ENCODE measurements at places on chromosomes 11 and 22.

DNA sequence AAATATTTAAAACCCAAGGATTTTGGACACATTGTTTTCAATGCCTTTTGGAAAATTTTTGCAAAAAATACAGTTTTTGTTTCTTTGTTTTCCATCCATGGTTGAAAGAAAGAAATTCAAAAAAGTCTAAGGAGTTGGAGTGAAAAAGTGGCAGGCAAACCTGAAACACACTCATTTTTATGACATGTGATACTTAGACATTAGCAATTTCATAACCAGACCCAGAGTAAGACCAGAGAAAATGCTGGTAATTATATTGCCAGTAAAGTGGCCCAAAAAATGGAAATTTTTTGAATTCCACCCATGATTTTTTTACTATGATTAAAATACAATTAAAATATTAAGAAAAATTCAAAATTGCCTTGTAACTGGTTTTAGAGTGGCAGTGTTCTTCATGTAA lies 128.2 kb downstream of the SLC17A6 start:
- DNase-seq, result no peak

GRCh38 chr11:73273222-73273895 lies 1.2 kb downstream of the P2RY6 start:
- DNase-seq, result no peak

GRCh38 chr11:64675450-64676260 lies 47.3 kb downstream of the NRXN2 start:
- no peak for DNase-seq

GRCh38 chr22:35921777-35922176 lies 106.8 kb downstream of the RBFOX2 start:
- peak; percentile 55 for DNase-seq

DNA sequence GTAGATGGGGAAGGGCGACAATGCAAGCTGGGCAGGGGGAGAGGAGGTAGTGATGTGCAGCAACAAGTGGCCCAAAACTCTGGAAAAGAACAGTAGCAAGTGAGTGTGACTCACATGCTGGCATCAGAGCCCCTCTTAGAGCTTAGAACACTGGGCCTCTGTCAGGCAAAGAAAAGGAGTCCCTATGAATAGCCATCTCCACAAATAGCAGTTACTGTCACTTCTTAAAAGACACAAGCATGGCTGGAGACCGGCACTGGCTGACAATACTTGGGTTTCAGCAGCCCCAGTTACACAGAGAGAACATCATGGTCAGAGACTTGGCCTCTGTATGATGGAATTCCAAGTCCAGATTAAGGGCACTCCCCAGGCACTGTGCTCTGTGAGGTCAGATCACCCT lies 58.2 kb downstream of the PRCP start:
- DNase-seq, result no peak

- DNase-seq, result no peak
These were observed 44.3 kb downstream of the PTPRJ start for GRCh38 chr11:48024635-48025071.

DNA sequence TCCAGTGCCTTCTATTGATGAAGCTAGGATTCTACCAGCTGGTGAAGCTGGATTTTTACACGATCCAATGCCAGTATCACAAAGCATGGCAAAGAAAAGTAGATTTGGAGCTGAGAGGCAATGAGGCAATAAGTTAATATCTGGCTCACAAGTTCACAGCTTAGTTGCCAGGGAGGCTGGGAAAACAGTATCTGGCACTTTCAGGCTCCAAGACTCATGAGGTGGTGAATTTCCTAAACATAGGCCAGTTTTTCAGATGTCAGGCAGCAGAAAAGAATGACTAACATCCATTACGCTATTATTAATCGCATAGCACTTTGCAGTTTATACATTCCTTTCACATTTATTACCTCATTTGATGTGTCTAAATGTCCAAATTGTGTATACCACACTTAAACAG lies 122.7 kb downstream of the GRIA4 start:
- DNase-seq, result no peak

- DNase-seq, result no peak
These were observed 104.5 kb upstream of the OPCML start for GRCh38 chr11:133636711-133637355.

DNA sequence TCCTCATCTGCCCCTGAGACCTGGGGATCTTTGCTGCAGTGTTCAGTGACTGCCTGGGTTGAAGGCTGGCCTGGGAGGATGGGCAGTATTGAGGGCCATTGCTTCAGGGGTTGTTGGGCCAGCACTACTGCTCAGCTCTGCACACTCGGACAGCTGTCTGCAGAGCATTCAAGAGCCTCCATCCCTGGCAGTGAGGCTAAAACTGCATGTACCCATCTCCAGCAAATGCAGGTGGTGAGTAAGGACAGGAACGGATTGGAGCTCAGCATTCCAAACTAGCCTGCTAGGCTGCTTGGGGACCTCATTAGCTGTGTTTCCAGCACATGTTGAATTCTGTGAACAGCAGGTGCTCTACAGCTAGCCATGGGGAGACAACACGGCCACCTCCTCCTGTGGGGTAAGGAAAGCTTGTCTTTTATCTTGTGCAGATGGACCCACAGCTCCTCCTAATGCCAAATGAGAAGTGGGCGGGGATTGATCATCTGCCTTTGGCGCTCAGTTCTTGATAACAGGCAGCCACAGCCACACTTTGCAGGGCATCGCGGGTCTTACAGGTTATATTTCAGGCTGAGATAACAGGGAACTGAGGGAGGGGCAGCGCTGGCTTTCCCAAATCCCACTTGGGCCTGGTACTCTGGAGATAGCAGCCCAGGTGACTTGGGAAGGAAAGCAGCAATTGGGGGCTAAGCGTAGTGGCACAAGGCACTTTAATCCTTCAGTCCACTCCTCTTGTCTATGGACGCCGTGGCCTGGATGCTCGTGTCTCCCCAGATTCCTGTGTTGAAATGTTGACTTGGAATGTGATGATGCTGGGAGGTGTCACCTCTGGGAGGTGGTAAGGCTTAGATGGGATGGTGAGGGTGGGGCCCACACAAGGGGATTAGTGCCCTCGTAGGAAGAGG lies 254.5 kb upstream of the B3GAT1 start:
- DNase-seq, result no peak

DNA sequence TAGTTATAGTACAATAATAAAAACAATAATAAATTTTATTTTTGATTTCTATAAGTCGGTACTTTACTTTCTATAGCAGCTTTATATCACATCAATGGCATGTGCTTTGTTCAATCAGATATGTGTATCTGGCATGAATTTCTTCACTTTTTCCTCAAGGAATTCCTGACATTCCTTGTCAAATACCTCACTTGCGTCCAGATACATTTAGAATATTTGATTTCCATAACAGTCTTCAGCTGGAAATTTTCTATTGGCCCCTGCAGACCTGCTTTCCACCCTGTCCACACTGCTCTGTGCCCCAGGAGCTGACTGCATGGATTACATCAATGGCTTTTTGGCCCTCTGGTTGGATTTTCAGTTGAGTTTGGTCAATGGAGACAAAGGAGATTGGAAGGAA lies 93.2 kb downstream of the FAR1 start:
- DNase-seq, result no peak

- DNase-seq, result no peak
These were observed 25.2 kb downstream of the BCR start for GRCh38 chr22:23205339-23206049.

DNA sequence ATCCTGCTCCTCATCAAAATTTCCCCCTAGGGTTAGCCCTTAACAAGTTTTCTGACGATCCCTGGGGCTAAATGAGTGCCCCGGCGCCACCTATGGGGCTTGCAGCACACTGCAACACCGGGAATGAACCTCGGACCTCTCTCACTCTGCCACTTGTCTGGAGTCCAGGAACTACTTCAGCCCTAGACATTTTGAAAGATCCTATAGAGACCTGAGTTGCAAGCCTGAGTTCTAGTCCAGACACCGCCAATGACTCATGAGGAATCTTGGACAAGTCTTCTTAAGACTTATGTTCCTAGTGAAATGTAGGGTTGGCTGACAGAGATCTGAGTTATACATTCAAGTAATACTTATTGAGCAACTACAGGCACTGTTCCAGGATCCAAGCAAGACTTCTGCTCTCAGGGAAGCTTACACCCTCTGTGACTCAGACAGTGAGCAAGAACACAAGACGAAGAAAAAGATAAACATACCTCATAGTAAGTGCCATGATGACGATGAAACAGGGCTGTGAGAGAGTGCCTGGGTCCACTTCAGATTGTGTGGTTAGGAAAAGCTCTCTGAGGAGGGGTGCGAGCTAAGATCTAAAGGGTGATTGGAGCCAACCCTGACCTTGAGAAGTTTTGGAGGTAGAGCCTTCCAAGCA lies 10.2 kb upstream of the STK33 start:
- no peak for DNase-seq

DNA sequence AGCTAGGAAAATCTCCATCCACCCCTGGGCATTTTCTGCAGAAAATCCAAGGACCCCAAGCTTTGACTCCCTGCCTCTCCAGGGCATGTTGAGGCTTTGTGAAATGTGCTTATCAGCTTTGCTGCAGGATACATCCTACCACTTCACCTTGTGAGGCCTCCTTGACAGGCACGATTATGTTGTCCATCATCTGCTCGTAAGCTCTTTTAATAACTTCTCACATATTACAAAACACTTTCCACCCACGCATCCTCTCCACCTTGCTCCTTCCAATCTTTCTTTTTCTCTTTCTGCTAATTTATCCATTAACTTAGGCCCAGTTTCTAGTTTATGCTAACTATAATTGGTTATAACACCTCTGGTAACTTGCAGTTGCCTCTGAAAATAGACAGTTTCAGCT lies 147.0 kb upstream of the MTNR1B start:
- DNase-seq, result no peak

DNA sequence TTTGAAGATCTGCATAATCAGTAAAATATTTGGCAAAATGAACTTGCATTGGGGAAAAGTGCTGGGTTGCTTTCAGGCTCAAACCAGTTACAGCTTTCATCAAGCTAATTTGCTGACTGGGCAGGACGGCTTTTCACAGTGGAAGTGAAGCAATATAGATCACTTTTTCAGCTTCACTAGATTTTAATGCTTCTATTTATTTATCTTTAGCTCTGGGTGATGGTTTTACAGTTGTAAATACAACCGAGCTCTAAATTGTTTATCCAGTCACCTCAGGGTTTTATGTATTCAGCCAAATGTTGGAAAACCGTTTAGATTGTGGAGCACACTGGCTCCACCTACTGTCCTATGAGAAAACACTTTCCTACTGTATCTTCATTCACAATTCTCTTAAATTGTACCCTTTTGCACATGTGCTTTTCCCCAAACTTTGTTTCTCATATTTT lies 58.2 kb downstream of the ACER3 start:
- peak; percentile 71 for DNase-seq

GRCh38 chr11:78902771-78903507 lies 328.3 kb upstream of the NARS2 start:
- DNase-seq, result no peak

GRCh38 chr22:22614065-22614464 lies 30.3 kb upstream of the GGTLC2 start:
- DNase-seq, result no peak

DNA sequence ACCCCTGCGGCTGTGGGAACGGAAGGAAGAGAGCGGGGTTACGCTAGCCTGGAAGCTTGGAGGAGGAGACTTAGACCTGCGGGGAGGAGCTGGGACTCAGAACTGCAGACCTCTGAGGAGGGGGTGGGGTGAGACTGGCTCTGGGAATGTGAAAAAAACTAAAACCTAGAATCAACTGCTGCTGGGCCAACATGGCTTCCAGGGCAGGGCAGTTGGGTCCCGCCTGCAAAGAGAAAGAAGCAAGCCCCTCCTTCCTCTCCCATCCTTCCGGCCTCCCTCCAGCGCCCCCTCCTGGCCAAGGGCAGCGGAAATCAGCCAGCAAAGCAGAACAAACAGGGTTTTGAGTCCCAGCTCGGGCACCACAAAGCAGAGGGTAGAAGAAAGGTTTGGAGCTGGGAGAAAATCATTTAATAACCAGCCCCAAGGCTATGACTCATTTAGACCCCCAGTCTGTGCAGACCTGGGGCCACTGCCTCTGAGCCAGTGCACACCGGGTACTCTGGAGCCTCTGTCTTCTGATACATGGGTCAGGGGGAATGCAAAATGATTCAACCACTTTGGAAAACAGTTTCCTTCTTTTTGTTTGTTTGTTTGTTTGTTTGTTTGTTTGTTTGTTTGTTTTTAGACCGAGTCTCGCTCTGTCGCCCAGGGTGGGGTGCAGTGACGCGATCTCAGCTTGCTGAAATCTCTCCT lies 7.3 kb upstream of the NCF4 start:
- DNase-seq, result peak; percentile 44

DNA sequence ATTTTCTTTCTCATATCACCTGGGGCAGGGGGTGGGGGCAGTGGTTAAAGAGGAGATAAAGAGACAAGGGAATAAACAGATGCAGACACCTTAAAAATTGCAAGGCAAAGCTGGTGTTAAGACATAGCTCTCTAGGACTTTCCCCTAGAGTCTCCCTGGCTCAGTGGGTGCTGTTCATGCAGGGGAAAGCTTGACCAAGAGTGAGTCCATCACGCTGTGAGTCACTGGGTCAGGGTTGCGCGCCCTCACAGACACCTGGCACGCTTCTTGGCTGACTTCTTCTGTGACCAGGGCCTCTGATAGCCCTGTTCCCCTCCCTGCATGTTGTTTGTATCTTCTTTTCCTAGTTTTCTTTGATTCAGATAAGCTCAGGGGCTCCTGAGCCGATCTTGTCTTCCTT lies 31.9 kb downstream of the COMMD9 start:
- no peak for DNase-seq

- DNase-seq, result no peak
These were observed 27.3 kb downstream of the MRTFA start for GRCh38 chr22:40609216-40609615.

DNA sequence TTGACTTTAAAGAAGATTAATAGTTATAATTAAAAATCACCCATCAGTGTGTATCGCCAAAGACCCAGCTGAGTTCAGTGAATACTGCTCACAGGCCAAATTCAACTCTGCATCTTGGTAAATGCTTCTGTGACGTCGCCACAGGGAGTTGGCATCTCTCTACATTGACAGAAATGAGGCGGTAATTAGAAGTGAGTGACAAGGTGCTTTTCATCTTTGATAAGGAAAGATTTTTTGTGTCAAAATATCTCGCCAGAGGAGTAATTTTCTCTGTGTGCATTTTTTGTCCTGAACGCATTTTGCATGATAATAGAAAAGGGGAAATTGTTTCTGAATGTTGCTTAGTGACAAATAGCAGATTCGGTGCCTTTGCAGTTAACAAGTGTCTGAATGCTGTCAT lies 345.8 kb downstream of the CNTN5 start:
- no peak for DNase-seq

DNA sequence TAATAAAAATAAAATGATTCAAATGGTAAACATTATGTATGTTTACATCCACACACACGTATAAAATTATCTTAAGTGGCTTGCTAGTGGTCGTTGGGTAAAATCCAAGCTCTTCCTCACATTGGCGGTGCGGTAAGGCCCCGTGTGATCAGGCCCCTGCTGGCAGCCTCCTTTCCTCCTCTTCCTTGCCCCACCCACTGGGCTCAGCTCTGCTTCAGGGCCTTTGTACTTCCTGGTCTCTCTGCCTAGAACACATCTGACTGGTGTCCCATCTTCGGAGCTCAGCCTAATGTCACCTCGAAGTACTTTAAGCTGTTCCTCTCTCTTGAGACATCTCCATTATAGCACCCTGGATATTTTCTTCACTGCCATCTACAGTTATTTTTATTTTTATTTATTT lies 52.8 kb downstream of the OSBP2 start:
- DNase-seq, result no peak

- no peak for DNase-seq
These were observed 3.6 kb downstream of the FIBP start for GRCh38 chr11:65884716-65885092.

Measured in left kidney (tissue), 8 donors.